ENCODE measurements at places on chromosomes 1 and 21.

GRCh38 chr1:20138961-20139550 lies at the start of gene PLA2G2F:
PLA2G2F (plus strand) TSS chr1:20139323; CDS start chr1:20139428, 105 bp downstream.
- no peak for DNase-seq

GRCh38 chr1:87291107-87291506 lies 37.6 kb upstream of the LMO4 start:
- DNase-seq, result no peak

- DNase-seq, result no peak
These were observed 1.9 kb downstream of the MTFR1L start for GRCh38 chr1:25821630-25822091.

GRCh38 chr1:240171907-240172306 lies 80.2 kb downstream of the FMN2 start:
- no peak for DNase-seq

Measured in cortex of kidney (tissue), 1 donor.